ENCODE measurements at places on chromosomes 7 and 10.

- peak; percentile 92 for DNase-seq
Observed at GRCh38 chr7:40299097-40299496, 164.3 kb downstream of the SUGCT start.

GRCh38 chr7:148773334-148773733, 74.6 kb downstream of the CUL1 start:
- DNase-seq = no peak

DNA sequence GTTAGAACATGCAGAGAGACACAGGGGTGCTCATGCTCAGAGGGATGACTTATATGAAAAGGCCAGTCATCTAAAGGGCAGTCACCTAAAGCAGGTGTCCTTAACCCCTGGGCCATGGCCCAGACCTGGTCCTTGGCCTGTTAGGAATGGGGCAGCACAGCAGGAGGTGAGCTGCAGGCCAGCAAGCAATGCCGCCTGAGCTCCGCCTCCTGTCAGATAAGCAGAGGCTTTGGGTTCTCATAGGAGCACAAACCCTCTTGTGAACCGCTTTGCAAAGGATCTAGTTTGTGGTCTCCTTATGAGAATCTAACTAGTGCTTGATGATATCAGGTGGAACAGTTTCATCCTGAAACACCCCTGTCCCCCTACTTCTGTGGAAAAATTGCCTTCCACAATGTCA, 14.5 kb downstream of the ANKRD7 start:
- DNase-seq = no peak

DNA sequence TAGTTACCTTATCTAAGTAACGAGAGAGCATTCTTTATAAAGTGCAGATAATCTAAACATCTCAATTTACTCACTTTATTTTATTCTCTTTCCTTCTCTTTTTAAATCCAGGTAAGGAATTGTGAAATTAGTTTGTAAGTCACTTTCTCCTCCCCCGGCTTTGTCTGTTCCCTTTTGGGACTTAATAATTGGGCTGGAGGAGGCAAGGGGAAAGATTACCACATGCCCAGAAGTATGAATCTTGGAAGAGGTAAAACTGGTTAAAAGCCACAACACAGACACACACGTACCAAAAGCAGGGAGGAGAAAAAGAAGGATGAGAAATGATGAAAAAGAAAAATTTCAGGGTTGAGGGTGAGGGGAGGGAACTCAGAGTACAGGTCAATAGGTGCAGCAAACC, 63.3 kb upstream of the LRRC17 start:
- DNase-seq = peak; percentile 40

Measured in fibroblast of mammary gland (primary cell).